Activated CD4-positive, alpha-beta T cell treated with anti-CD3 and anti-CD28 coated beads, Interleukin-2, amount 10 ng/mL, durations not matched to agents 7 days and 5 days (primary cell): ENCODE measurements at places on chromosomes 1 and 21.

- DNase-seq, result peak; percentile 57
Measured at GRCh38 chr1:101264697-101265096, 27.9 kb downstream of the S1PR1 start.

DNA sequence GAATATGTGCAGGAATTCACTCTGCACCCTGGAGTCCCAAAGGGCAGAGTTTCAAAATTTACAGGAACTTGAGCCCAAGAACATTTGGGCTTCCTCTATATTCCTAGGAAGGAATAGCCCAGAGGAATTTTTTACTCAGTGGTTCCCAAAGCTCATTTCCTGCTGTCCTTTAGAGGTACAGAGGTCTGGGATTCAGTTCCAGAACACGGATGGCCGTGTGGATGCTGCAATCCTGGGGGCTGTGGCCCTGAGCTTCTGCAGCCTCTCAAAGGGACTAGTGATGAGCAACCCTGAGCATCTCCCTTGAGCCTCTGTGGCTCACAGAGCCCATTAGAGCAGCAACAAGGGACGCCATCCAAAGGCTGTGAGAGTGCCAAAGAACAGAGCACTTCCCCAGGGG lies 10.1 kb upstream of the RHOU start:
- DNase-seq, result no peak

DNA sequence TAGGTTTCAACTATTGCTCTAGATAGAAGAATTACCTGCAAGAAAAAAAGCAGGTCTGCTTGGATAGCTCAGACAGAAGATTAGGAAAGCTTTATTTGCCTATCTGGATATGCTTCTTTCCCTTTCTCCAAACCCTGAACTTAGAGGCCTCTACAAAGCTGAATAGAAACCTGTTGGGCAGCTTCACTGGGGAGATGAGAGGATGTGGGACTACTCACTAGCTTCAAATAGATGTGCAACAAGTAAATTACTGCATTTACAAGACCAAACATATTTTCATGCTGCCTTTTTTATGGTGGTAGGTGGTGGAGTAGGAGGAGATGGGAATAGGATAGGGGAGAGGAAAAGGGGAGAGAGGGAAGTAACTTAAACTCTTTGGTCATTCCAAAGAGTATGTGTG lies 6.4 kb downstream of the CLCA2 start:
- DNase-seq, result no peak

DNA sequence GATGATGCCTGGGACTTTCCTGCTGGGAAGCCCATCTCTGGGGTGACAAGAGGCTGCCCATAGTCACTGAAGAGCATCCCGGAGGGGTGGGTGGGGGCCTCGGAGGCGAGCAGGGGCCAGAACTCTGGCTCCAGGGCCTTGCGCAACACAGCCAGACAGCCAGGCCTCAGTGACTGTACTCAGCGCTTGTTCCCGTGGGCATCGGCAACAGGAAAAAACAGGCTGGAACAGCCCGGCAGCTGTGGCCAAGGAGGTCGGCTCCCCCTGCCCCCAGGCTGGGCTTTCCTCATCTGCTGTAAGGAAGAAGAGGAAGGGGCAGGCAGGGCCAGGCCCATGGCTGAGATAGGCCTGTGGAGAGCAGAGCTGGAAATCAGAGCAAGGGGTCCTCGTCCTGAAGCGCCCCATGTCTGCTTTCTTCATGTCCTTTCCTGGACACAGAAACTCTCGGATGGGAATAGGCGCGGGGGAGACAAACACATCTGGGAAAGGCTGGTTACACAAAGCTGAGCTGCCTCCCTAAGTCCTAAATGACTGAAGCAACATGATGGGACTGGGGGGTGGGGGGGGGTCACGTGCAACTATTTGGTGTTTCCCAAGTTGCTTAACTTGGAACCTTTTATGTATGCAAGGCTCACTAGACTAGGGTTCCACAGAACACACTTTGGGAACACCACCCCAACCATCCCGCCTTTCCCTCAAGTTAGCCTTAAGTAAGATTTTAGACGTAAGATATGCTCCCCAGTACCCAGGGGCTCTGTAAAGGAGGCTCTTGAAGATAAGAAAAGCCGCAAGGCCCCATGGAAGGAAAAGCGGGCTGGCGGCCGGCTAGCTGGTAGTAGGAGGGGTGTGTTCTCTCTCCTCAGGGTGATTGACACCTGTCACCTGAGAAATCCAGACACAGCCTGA lies 30.7 kb downstream of the HSPG2 start:
- no peak for DNase-seq

GRCh38 chr1:198498103-198498385 lies 42.4 kb downstream of the ATP6V1G3 start:
- no peak for DNase-seq

- DNase-seq, result no peak
Measured at GRCh38 chr1:63189677-63190076, 132.7 kb upstream of the FOXD3 start.

DNA sequence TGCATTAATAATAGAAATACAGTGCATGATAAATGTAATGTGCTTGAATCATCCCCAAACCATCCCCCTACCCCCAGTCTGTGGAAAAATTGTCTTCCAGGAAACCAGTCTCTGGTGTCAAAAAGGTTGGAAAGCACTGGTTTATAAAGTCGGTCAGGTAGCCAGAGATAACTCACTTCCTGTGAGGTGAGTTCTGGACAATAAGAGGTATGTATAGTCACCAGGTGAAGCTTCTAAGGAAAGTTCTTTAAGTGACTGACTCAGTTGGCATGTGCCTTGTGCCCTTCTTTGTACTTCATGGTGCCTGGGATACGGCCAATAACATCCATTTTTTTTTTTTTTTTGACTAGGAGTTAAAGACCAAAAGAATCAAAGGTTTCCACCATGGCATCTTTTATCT lies 103.7 kb downstream of the GPATCH2 start:
- no peak for DNase-seq

DNA sequence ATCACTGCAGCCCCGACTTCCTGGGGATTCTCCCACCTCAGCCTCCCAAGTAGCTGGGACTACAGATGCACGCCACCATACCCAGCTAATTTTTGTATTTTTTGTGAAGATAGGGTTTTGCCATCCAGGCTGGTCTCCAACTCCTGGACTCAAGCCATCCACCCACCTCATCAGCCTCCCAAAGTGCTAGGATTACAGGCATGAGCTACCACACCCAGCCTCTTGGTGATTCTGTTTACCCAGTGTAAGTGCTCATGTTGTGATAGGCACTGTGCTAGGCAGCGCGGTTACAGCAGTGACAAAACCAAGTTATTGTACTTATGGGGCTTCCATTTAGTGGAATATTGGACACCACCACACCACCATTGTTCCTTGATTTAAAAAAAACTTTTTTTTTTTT lies 9.7 kb upstream of the STX12 start:
- DNase-seq, result no peak

GRCh38 chr1:171110621-171111326 lies 20.1 kb downstream of the FMO3 start:
- DNase-seq, result no peak

- no peak for DNase-seq
Measured at GRCh38 chr1:109371341-109371739, 26.4 kb downstream of the SORT1 start.

DNA sequence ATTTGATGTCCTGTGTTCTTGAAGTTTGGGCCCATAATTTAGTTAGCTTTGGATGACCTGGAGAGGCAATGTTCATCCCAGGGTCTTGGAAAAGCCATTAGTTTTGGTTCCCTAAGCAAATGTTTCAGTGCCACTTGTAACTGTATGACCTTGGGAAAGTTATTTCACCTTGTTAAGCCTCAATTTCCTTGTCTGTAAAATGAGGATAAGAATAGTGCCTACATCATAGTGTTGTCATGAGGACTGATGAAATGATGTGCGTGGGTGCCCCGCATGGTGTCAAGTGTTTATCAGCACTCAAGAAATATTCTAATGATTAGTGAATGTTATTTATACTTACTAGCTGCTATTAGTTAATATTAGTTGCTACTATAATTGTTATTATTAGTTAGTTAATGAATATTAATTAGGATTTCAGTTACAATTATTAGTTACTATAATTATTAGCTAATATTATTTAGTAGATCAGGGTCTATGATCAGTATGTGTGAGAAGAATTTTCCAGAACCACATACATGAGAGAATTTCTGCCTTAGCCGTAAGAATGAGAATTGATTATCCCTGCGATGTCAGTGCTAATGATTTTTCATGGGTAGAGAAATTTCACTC lies 1.9 kb downstream of the SH3BGR start:
- DNase-seq, result no peak

DNA sequence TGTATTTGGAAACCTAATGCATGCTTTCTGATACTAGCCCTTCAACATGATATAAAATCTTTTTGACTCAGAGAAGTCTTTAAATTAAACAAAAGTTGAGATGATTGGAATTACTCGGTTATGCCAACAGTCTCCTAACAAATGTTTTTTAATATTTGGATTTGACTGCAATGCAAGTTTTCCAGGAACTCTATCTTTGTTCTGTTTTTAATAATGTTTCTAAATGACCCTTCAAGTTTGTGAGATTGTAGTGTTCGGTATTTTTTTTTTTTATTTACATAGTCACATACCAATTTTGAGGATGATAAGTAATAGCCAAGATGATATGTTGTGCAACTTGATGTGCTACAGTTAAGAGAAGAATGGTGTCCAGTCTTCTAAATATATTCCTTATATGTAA lies 258.0 kb downstream of the FMN2 start:
- no peak for DNase-seq
